ENCODE measurements at places on chromosomes 1 and 21.

- peak; percentile 60 for DNase-seq
Measured at GRCh38 chr1:65264197-65264929, 45.0 kb upstream of the DNAJC6 start.

GRCh38 chr1:19412654-19413053, 72.7 kb downstream of the CAPZB start:
- no peak for DNase-seq

- no peak for DNase-seq
Measured at GRCh38 chr1:53462769-53463501, 3.7 kb downstream of the DMRTB1 start.

DNA sequence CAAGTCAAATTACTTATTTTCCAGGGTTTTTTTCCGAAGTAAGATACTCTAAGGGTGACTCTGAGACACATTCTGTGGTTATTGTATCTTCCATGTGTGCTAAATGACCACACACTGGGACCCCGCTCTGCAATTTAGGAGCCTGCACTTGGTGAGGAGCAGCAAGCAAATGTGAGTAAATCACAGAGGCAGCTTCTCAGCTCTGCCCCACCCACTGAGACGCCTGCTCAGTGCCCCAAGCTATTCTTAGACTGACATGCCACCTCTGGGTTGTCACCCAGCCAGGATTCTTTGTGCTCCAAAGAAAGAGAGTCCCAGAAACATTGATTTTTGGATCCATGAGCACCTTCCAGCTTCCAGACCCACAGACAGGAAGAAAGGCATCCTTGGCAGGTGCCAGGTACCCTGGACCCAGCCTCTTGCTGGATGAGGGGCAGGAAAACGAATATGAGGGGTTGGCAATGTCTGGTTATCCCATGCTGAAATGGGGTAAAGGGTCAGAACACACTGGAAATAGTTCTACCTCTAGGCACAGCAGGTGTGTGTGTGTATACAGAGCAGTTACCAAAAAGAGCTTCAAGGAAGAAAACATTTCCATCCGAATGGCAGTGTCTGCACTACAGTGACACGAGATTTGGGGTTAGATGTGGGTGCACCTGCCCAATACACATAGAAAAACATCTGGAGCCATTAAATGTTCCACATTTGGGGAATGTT, 41.2 kb downstream of the TNR start:
- DNase-seq: no peak

DNA sequence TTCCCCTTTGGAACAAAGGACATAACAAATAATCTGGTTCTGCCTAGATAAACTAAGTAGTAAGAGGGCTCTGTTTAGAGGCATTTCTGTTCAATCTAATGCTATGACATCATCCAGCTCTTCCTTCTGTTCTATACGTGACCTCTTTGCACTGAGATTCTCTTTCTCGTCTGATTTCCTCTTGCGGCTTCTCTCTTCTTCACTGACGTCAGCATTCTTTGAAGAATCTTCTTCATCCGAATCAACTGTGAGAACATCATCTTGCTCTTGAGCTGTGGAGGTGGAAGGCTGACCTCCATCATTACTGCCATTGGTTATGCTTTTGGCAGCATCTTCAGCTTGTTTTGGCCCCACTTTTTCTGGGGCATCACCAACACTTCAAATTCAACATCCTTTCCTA, 130.4 kb downstream of the HS2ST1 start:
- DNase-seq: no peak

GRCh38 chr1:95233319-95233736, 682 bp upstream of the RWDD3 start:
- DNase-seq: no peak

DNA sequence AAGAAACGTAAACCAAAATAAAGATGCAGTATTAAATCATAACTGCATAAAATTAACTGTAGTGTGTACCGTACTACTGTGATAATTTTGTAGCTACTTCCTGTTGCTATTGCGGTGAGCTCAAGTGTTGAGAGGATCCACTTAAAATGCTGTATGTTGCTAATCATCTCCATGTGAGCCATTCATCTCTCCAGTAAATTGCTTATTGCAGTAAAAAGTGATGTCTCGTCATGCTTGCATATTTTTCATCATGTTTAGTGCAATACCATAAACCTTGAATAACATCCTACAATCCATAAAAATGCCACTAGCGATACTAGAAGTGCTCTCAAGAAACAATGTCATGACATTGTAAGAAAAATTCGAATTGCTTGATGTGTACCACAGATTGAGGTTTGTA, 66.3 kb downstream of the RAVER2 start:
- DNase-seq: no peak

DNA sequence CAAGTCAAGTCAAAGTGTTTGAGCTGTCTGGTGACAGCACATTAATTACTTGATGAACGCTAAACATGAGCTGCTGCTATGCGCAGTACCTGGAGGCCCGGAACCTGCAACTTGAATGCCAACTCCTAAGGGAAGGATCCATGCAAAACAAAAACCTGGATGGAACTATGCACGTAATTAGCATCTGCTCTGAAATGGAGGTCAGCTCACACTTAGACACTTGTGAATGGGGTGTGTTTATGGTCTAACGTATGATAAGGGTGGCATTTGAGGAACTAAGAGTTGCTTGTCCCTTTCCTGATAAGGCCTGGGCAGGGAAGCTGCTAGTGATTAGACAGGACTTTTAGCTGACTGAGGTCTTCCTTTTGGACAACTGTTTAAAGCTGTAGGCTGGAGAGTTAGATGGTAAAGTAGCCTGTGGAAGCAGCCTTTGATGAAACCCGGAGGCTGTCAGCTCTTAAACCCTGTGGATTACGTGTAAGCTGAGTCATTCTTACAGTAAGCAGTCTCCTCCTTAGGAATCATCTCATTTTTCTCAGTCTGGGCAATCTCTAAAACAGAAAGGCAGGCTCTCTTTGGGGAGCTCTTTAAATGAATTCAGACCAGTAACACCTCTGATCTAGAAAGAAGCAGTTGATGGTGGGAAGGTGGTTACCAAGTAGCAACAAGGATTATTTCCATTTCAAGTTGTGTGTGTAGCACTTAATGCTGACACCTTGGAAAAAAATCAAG, 6.8 kb downstream of the TENT5C start:
- no peak for DNase-seq

- DNase-seq: no peak
Measured at GRCh38 chr1:244221991-244222390, 170.9 kb downstream of the ZBTB18 start.

- no peak for DNase-seq
Measured at GRCh38 chr1:205448540-205449253, 7.1 kb downstream of the BLACAT1 start.

DNA sequence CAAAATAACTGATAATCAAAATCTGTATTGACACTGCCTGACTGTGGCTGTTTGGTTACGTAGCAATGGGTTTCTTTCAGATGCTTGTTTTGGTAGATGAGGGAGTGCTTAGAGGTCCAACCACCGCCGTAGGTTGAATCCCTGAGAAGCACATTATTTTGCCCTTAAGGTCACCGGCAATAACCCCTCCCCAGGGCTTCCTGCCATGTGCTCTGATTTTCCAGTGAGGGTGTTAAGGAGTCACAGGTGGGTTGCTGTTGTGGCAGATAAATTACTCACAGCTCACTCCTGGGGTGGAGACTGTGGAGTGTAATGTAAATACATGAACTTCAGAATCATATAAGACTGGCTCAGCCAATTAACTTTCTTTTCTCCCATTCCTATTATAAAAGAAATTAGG, 81.5 kb upstream of the ZP4 start:
- no peak for DNase-seq

DNA sequence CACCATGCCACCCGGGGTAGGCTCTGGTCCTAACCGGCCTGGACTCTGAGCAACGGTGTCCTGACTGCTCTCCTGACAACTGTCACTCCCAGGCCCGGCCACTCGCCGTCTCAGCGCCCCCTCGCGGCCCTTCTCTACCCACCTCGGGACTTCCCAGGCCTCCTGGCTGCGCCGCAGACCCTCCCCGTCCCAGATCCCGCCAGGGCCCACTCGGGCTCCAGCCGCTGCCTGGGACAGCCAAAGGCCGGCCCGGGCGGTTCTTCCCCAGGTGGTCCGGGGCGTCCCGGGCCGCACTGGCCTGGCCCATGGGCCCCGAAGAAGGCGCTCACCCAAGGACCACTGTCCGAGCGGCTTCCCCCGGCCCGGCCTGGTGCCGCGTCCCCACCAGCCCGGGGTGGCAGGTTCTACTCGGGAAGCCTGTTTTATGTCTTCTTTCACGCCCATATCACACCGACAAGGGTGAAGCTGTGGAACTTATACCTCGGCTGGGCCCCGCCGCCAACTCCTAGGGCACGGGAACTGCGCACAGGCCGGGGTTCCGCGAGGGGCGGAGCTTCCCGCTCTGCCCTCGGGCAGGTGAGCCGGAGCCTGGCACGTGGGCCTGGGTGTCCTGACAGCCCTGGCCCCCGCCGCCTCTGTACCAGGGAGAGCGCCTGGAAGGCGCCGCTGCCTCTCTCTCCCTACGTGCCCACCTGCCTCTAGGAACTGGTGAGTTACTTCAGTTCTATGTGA, 138.3 kb downstream of the TTLL7 start:
- DNase-seq: peak; percentile 17

DNA sequence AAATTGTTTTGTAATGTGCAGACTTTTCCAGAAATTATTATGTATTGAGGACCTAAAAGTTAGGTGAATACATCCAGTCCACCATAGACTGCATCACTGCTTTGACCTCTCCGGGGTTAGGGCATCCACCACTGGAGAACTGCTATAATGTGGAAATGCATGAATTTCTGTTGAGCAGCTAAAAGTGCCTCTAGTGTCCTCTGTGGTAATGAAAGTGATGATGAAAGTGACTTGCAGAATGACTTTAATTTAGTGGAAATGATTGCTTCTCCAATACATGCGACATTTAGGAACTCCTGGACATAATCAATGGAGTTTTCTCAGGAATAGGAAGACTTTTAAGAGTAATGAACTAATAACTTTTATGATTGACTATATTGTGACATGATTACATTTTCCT, 170.8 kb downstream of the LBR start:
- peak; percentile 52 for DNase-seq

DNA sequence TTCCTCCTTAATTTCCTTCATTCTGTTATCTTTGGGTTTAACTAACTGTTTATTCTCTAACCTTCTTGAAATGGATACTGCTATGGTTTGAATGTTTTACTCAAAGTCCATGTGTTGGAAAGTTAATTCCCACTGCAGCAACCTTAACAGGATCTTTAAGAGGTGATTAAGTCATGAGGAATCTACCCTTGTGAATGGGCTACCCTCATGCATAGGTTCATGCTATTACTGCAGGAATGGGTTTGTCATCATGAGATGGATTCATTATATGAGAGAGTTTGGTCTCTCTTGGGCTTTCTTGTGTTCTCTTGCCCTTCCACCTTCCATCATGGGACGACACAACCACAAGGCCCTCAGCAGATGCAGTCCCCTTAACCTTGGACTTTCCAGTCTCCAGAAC, 516.9 kb downstream of the ADGRL2 start:
- DNase-seq: no peak

- DNase-seq: no peak
Measured at GRCh38 chr1:214155987-214156625, 124.9 kb upstream of the SMYD2 start.

DNA sequence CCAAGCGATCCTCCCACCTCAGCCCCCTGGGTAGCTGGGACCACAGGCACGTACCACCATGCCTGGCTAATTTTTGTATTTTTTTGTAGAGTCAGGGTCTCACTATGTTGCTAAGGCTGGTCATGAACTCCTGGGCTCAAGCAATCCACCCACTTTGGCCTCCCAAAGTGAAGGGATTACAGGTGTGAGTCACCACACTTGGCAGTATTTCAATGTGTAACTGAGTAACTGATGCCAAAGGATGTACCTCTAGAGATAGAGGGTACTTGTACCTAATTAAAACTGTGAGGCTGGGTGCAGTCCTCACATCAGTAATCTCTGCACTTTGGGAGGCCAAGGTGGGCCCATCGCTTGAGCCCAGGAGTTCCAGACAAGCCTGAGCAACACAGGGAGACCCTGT, 258.7 kb upstream of the DMRTA2 start:
- DNase-seq: no peak

DNA sequence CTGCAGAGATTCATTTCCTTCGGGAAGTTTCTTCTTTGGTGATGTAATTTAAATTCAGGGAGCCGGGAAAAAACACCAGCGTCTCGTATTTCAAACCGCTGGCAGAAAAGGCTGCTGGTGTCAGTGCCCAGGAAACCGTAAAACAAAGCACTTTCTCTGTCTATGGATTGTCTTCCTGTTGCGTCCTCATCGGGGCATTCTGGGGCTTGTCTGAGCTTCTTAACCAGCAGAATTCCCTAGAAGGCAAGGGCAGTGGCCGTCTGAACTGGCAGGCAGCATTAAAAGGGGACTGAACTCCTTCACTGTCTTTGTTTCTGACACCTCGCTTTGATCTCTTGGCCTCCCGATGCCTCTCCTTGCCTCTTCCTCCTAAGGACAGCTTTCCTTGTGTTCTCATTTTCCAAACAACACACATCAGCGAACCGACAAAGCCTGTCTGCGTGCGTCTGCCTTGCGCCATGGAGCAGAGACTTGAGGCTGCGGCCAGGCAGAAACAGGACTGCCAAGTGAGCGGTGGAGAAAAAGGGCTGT, 391.6 kb upstream of the VAMP3 start:
- DNase-seq: no peak

GRCh38 chr1:200753650-200754198, 15.0 kb downstream of the CAMSAP2 start:
- DNase-seq: no peak

DNA sequence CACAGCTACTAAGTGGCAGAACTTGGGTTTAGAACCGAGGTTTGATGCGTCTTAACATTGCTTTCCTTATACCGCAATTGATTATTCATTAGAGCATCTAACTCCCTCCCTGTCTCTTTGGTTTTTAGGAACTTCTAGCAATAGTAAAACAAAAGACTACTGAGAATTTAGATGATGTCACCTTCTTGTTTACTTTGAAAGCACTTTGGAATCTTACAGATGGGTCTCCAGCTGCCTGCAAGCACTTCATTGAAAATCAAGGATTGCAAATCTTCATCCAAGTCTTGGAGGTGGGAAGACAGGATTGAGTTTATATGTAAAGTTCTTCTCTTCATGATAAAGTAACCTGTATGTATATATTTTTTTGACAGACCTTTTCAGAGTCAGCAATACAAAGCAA, 35.0 kb downstream of the ZYG11A start:
- DNase-seq: no peak

DNA sequence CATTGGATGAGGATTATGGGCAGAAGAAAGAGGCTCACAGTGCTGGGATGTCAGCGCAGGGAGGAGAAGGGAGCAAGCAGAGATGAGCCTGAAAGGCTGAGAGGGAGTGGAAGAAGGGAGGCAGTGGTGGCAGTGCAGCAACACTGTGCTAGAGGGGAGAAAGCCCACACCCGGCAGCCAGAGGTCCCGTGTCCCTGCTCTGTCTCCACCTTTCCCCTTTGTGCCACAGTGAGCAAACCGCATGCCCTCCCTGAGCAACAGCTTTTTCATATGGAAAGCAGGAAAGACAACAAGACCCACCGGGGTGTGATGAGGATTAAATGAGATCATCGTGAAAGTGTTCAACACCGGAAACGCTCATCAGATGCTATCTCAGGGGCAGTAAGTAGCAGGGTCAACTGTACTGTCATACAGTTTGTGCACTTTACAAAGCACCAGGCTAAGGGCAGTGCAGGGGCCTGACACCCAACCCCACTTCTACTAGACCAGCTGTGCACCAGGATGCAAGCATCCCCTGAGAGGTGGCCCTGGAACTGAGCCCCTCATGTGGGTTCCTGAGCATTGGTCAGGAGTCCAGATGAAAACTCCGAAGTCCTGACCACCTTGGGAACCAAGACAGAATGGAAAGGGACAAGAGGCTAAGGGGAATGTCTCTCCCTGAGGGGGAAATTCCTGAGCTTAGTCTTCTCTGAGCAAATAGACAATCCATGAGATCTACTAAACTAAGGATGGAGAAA, 9.1 kb downstream of the NHLH1 start:
- DNase-seq: peak; percentile 34

- no peak for DNase-seq
Measured at GRCh38 chr1:160024195-160024905, 7.4 kb downstream of the PIGM start.

Measured in inflammatory macrophage treated with lipopolysaccharide for 1 hour (primary cell).